Skeletal muscle cell (primary cell): ENCODE measurements at places on chromosomes 16 and 17.

DNA sequence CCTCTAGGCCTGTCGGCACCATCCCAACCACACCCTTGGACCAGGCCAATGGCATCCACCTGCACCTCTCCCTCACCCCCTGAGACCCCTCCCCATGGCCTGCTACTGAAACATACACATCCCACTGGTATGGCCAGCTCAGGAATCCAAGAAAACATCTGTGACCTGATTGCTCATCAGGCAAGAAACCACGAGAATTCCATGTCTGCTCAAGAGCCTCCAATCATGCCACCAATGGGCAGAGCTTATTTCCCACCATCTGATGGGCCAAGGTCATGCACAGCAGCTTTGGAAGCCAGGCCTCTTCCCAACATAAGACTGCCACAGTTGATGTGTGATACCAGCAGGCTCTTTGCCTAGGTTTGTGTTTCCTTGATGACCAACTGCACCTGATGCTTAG lies 190.1 kb downstream of the C16orf78 start:
- peak; percentile 14 for DNase-seq

DNA sequence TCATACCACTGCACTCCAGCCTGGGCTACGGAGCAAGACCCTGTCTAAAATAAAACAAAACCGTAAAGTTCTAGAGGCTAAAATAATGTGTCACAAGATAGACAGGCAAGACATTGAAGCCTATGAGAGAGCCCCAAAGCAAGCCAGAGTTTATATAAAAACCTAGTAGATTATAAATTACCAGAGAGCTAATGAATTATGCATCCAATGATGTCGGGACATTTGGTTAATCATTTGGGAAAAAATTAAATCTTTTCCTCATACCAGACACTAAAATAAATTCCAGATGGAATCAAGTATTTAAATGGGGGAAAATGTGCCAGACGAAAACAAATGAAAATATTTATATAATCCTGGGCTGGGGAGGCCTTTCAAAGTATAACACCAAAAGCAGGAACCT lies 24.2 kb downstream of the CCDC40 start:
- DNase-seq: no peak

- DNase-seq: no peak
Measured at GRCh38 chr17:57562184-57562698, 182.9 kb downstream of the CCDC182 start.

DNA sequence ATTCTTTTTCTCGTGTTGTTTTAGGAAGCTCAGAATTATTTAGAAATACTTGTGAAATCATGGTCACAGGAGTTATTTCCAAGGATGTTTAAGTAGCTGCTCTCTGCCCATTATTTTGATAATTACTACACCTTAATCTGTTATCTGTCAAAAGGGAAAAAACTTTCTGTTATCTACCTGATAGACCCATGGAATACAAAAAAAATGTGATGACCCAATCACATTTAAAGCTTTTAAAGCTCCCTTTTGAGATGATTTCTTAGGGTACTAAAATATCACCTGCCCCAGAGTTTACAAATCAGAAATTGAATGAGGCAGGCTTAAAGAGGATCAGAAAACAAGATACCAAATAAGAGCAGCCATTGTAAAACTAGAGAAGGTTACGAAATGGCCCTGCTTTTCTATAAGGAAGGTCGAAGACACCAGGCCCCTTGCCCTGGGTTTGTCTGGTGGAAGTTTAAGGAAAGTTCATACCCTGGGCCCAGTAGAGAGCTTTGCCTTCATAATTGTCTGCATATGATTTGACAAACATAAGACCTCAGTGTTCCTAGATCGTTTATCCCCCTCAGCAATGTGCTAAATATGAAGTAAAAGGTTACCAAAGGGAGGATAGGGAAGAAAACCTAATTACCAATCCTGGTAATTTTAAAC lies 149.9 kb upstream of the TBX2 start:
- no peak for DNase-seq

- DNase-seq: no peak
Measured at GRCh38 chr17:8941520-8941919, 24.0 kb downstream of the PIK3R5 start.

DNA sequence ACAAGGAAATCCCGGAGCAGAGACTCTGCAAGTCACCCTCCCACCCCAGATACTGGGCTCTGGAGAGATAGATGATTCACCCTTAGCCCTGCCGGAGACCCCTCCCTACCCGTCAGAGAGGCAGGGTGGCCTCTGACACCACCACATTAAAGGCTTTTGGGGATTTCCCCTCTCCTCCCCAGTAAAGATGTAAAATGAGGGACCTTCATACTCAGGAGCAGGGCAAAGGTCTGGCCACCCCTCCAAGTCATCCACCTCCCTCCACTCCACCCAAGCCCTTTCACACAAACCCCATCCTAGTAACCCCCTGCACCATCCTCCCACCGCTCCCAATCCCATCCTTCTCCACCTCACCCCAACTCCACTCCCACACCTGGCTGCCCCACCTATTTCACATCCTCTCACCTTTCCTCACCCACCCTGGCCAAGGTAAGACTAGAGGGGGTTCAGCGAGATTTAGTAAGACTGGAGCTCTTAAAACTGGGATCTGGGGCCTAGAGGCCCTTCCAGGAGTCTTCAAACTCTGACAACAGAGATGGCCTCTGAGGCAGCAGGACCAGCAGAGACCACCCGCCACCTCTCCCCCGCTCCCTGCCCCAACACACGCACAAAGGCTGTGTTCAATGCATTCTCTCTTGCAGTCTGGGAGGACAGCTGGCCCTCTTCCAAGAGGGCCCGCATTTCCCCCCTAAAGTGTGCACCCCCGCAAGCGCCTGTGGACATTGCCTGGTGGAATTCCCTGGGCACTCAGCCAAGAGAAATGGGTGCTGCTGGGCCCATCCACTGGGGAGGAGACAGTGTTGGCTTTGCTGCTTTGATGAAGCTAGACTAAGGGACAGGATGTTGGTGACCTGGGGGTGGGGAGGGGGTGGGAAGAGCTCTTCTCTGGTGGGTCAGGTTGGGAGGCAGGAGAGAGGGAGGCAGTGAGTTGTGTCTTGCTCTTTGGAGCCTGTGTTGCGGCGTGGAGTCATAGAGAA lies 1.1 kb downstream of the ABAT start:
- no peak for DNase-seq

DNA sequence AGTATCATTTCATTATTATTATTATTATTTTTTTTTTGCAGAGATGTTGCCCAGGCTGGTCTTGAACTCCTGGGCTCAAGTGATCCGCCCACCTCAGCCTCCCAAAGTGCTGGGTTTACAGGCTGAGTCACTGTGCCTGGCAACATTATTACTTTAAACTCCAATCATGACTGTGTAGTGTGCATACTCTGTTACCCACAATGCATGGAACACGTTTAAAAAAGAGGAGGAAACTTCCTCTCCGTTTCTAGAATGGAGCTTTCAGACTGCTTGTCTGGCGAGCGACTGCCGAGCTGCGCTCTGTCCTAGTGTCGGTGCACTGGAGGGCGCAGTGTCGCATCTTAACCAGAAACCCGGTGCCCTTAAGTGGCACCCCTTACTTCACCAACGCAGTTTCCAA lies 22.1 kb upstream of the FASN start:
- no peak for DNase-seq

DNA sequence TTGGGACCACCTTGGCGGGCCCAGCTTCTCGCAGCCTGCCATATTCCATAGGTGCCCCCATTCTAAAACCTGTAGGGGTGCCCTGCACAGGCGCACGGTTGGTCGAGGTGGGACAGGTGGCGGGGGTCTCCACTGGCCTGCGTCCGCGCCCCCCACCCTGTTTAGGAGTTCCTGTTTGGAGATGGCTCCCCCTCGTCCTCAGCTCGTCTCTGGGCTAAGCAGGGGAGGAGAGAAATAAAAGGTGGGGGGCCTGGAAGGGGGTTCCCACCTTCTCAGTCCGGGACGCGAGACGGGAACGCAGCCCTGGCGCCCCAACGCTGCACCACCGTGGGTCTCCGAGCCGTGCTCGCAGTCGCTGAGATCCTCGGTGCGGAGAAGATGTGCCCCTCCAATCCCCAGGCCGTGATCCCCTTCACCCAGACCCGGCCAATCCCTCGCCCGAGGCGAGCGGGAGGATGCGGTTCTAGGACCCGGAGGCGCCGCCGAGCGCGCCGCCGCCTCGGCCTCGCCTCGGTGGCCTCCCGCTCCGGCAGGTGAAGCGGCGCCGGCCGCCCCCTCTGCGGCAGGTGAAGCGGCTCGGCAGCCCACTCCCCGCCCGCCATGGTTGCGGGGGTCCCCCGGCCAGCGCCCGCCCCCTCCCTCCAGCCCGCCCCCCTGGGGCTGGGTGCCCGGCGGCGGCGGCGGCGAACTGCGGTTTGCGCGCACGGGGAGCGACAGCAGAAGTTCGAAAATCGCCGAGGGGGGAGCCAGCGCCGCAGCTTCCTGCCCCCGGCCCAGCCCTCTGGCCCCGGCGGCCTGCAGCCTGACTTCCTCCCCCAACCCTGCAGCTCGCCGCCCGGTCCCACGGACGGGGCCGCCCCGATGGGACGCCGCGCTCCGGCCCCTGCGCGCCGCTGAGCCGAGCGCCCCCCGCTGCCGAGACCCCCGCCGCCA lies at the start of gene FMNL1:
FMNL1 (plus strand) TSS at position 805 of the 933 bp plus-strand sequence. CDS start 240 bp downstream, outside the sequence.
- no peak for DNase-seq

DNA sequence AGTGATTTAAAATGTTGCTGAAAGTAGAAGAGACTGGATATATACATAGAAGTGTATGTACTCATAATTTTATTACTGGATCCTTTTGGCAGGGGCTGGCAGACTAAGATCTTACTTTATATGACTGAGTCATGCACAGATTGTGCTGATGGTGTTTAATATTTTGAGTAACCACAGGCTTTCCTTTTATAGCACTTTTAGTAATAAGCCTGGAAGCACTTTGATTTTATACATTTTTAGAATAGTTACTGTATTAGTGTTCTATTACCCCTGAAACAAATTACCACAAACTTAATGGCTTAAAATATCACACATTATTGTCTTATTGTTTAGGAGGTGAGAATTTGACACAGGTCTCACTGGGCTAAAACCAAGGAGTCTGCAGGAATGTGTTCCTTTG lies 113.4 kb upstream of the CDH8 start:
- no peak for DNase-seq

- DNase-seq: no peak
Measured at GRCh38 chr16:56281249-56281805, 90.0 kb downstream of the GNAO1 start.
